ENCODE measurements at places on chromosomes 6 and 20.

- peak; percentile 13 for DNase-seq
Observed at GRCh38 chr6:95576218-95576997, 927 bp upstream of the MANEA start.

- no peak for DNase-seq
Observed at GRCh38 chr20:35404614-35405259, 7.0 kb downstream of the UQCC1 start.

- no peak for DNase-seq
Observed at GRCh38 chr20:31664696-31665354, 27.1 kb downstream of the COX4I2 start.

DNA sequence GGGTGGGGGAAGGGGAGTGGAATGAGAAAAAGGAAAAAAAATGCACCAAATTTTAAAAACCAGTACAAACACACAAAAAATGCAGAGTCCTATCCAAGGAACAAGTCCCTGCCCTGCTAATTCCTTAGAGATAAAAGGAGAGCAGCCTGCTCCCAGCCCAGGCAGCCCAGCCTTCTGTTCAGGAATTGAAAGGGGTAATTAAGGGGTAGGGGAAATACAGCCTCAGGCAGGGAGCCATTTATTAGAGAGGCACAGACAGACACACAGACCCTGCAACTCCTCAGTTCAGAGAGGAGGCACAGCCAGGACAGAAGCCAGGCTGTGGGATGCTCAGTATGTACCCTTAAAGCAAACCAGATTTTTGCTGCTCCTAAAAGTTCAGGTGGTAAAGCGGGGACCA, 137.2 kb downstream of the EYA2 start:
- DNase-seq, result no peak

DNA sequence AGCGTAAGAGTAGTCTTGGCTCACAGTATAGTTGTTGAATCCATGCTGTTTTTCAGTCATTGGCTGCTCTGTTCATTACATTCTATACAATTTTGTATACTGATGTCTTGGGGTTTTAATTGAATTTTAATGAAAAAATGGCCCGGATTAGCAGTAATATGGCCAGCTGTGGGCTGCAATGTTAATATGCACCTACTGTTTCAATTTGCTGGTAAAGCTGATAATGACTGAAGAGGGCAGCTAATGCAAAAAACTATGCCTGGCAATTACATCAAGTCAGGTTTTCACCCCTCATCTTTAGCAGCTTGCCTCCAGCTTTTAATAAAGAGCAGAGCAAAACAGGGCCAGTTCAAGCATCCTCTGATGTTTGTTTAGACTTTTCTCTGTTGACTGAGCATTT, 394.5 kb downstream of the PLCB1 start:
- DNase-seq, result no peak

GRCh38 chr6:141282263-141282662, 850.5 kb upstream of the GJE1 start:
- no peak for DNase-seq

Data from astrocyte of the hippocampus (primary cell).